ENCODE measurements at places on chromosomes 12 and 14.

DNA sequence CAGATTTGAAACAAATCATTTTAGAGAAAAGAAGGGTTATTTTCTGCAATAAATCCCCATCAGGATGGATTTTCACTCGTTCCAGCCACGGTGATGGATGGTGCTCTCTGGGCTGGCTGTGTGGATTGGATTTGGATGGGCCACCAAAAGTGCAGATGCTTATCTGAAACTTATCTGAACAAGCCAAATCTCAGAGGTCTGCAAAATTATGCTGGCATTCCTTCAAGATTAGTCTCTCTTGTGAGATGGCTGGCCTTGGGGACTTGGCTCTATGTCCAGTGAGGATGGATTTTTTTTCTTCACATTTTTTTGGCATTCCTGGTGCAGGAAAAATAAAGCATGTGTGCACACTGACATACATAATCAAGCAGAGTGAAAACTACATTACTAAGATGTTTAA is 341.9 kb downstream of the GXYLT1 start:
- no peak for DNase-seq

DNA sequence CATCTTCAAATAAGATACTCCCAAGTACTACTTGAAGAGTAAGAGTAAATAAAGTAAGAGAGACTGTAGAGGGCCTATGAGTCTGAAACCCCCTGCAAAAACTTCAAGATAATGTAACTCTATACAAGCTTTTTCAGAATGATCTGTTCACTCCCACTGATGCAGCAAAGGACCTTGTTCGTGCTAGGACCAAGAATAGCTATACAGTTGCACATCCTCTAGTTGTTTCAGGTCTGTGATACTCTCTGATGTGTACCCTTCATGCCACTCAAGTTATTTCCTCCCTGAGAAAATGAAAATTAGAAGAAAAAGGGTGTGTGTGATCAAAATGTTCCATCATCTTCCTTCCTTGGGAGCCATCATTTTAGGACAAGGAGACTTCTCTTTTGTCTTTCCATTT is 204.4 kb downstream of the ALX1 start:
- DNase-seq: no peak

GRCh38 chr12:125382926-125383325 is 317.7 kb downstream of the AACS start:
- DNase-seq: no peak

GRCh38 chr12:57208631-57209282 is 7.8 kb upstream of the NXPH4 start:
- DNase-seq: no peak

DNA sequence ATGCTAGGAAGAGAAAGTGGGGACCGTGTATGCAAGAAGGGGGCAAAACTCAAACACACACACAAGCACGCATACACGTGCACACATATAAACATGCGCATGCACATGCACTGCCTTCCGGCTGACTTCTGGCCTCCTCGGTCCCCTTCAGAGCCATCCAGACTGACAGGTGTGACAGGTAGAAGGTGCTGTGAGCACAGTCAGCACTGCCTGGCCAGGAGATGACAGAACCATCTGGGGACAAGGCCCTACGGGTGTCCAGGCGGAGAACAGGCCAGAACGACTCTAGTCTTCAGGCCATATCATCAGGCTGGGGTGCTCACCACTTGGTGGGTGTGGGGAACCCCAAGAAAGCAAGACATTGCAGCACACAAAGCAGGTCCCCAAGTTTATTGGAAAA is 7.3 kb downstream of the KRT83 start:
- no peak for DNase-seq

DNA sequence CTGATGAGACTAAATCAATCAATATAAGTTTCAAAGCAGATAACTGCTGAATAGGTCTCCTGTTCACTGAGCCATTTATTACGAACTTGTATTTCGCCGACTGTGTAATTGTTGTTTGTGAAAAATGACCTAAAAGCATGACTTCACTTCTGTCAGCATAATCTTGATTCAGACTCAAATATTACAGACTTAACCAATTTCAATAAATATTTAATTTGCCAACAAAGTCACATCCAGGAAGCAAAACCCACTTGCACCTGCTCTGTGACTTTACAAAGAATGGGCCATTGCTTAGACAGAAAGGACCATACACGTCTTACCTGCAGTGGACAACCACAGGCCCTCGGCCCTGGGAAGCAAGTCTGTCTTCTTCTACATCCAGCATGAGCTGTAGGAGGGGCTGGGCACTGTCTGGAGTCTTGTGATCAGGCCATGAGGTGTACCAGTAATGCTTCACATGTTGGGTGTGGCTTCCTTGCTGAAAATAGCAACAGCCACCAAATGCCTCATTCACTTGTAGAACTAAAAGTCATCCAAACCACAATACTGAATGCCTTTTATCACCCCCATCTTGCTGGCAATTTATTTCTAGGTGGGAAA is 23.5 kb upstream of the PTPRB start:
- peak; percentile 22 for DNase-seq

GRCh38 chr14:99945732-99946651 is 119.2 kb upstream of the EVL start:
- no peak for DNase-seq

GRCh38 chr12:43692064-43692463 is 66.5 kb downstream of the PUS7L start:
- no peak for DNase-seq

GRCh38 chr12:3863756-3864155 is 9.4 kb downstream of the PARP11 start:
- DNase-seq: no peak

DNA sequence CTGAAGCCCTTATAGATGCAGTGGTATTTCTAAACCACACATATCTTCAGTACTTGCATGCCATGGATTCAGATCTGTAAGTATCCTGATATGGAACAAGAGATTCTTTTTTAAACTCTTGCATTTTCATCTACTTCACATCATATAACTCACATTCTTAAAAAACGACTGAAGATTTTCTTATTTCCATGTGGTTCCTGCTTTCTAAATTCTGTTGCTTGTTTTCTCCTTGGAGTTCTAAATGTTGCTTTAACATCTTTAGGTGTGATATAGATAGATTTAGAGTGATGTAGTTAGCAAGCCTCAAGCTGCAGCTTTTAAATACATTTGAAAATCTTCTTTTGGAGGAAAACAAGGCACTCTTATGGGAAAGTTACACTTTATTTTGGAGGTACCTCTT is 455.4 kb downstream of the FOXG1 start:
- no peak for DNase-seq

DNA sequence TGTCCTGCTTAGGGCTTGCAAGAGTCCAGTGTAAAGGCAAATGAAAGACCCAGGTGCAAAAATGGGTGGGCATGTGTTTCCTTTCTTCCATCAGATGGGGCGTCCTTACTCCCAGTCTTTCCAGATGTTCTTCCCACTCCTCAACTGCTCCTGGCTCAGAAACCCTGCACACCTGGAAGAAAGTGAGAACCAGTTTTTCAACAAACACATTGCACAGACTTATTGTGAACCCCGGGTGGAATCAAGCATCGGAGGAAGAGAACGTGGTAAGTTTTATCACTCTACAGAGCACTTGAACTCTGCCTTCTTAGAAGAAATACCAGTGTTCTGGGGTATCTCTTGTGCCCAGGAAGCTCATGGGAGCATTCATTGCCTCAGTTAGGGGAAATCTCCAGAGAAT is 93.3 kb downstream of the TMX1 start:
- DNase-seq: no peak

DNA sequence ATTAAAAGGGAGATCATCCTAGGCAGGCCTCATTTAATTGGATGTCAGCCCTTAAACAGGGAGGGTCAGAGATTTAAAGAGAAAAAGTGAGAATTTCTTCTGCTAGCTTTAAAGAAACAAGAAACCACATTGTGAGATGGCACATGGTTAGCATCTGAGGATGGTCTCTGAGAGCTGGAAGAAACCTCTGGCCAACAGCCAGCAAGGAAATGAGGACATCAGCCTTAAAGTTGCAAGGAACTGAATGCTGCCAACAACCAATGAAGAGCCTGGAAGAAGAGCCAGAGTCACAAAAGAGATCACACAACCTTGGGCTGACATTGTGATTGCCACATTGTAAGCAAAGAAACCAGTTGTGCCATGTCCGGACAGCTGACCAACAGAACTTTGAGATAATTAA is 17.5 kb upstream of the FAR2 start:
- no peak for DNase-seq

DNA sequence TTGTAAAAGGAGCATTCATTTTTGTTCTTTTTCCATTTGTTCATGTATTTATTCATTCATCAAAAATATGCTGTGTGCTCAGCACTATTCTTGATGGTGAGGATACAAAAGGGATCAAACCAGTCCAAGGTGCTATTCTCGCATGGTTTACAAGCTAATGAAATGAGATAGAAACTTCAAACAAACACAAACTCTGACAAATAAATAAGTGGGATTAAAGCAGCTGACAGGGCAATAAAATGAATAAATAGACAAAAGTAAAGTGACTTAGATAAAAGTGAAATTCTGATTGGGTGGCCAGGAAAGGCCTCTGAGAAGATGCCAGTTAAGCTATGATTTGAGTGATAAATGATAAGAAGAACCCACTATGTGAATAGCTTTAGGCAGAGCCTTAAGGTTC is 162.0 kb upstream of the PDZRN4 start:
- no peak for DNase-seq

GRCh38 chr12:32535288-32535999 is 136.1 kb downstream of the FGD4 start:
- DNase-seq: no peak

DNA sequence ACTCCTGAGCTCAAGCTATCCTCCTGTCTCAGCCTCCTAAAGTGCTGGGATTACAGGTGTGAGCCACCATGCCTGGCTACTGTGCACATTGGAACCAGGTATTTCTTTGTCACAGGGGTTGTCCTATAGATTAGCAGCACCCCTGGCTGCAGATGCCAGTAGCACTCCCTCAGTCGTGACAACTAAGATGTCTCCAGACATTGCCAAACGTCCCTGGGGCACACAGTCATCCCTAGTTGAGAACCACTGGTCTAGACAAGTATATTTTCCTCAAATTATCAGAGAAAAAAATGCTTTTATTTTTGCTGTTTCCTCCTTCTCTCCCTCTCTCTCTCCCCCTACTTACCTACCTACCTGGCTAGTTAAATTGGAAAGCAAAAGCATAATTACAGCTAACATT is 17.9 kb upstream of the P2RX7 start:
- no peak for DNase-seq

GRCh38 chr12:122086641-122087285 is 8.2 kb downstream of the MLXIP start:
- DNase-seq: no peak

DNA sequence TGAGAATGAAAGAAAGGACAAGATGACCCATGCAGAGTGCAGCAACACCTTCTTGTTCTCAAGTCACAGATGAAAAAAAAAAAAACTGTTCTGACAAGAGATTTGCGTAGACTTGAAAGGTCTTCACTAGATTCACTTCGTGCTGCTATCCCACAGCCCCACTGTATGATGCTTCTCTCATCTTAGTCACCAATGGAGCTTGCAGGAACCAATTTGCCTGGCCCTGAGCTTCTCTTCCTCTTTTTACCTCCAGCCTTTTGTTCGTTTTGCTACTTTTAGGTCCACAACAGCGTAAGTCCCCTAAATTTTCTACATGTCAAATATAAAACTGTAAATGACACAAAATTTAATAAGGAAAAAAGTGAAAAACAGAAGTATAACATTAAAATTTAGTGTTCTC is 107.9 kb upstream of the NAP1L1 start:
- DNase-seq: no peak

GRCh38 chr14:21964180-21964579 is 290.6 kb upstream of the OR4E1 start:
- DNase-seq: no peak

DNA sequence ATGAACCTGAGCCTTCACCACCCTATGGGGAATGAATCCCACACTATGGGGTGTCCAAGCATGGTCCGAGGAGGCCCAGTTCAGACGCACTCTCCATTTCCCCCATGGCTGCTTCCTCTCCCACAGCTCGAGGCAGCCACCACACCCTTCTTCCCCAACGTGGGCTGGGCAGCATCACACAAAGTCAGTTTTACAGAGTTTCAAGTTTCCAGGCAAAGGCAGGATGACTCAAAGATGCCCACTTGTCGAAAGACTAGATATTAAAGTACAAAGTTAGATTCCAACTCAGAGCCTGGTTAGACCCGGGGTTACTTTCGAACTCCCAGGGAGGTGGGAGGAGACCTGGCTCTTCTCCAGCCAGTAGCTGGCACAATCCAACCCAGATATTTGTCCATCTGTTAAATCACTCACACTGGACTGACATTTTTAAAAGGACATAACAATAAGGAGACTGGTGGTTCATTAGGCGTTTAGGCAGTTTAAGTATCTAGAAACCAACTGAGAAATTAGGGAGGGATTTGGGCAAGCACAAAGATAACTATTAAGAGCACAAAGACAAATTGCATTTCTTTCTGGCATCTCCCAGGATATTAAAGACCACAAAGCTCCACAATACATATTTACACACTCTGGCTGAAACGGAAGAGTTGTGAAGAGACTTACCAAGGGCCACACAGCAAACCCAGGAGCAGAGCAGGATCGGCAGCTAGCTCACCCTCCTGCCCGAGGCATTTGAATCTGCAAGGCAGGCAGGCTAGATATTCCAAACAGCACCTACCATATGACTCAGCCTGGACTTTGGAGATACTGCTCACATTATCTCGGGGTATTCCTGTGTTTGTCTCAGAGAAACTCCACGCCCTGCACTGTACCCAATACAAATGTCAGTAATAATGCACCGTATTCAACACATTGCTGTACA is 34.8 kb downstream of the TMCC3 start:
- no peak for DNase-seq

- no peak for DNase-seq
Observed at GRCh38 chr12:124436366-124436765, 131.0 kb downstream of the NCOR2 start.

DNA sequence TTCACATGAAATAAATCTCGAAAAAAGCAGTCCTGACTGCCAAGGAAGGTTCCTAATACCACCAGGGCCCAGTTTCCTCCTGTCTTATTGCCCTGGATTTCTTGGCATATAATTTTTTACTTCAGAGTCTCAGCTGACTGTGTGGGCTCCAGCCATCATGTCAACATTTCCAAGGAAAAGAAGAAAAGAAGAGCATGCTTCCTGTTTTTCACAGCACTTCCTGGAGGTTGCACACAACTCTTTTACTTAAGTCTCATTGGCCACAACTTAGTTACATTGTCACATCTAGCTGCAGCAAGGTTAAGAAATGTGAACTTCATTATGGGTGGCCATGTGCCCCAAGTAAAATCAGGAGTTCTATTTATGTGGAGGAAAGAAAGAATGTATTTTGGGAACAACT is 24.3 kb downstream of the DACT1 start:
- DNase-seq: peak; percentile 23

DNA sequence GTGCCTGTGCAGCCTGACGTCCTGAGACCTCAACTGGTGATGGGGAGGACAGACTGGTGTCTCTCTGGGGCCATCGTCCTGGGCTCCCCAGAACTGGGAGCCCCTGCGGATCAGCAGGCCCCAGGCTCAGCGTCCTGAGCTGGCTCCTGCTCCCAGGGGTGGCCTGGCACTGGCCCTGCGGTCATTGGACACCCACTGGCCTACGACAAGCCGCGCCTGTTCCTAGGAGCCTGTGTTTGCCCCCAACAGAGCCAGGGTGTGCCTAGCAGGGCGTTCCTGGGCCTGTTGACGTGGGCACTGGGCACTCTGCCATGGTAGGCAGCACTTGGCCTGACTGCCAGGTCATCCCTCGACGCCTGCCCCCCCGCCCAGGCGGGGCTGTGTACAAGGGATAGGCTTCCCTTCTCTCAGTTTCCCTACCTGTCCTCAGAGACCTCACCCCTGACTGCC is 8.4 kb downstream of the ADSS1 start:
- no peak for DNase-seq

- DNase-seq: no peak
Observed at GRCh38 chr12:130714591-130715149, 1.4 kb downstream of the RIMBP2 start.

- DNase-seq: no peak
Observed at GRCh38 chr14:74062809-74063150, 21.5 kb downstream of the ALDH6A1 start.
